WTC11 (cell line): ENCODE measurements at places on chromosomes 1 and 21.

DNA sequence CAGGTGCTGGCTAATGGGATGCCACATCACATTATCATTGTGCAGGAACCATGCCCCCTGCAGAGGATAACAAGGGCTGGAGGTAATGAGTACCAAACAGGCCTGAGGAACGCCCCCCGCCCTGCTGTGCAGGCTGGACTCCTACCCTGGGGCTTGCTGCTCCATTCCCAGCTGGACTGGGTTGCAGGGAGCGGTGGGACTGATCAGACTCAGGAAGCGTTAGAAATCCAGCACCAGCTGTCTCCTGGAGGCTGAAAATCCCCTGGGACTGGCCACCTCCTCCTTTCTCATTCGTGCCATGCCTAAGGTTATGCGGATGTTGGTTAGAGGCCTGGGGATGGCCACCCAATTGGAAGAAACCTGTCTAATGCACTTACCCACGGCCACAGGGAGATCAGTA, 36.9 kb upstream of the POU3F1 start:
- H3K27me3 ChIP-seq: no peaks in the 10 kb centered on the region
- H3K4me3 ChIP-seq: no peak overlapping the region
- peaks cover 41% of the 10 kb centered on the region for H3K4me1 ChIP-seq
- no peaks in the 10 kb centered on the region for H3K36me3 ChIP-seq
- H3K27ac ChIP-seq: no peak overlapping the region
- peak; percentile 39 for DNase-seq

DNA sequence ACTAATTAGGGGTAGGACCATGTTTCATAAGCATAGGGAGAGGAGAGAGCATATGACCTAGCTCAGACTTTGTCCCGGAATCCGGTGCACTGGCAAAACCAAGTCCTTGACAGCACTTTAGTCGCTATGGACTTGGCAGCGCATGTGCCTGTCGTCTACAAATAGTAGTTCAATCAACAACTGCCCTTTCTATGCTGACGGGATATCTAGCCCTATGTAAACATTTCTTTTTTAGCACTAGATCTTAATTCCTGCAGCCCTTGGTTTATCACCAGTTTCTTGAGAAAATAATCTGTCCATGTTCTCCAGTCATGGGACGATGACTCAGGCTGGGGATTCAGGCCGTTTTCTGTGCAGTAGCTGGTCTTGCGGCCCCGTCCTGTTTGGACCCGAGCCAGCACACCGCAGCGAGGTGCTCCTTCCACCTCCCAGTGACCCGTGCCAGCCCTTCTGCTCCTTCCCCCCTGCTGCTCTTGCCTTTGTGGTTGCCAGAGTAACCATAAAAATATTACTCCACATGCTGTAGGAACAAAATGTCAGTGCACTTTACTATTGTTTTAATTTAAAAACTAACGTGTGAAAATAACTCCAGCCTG, 8.6 kb upstream of the MT1HL1 start:
- no peak overlapping the region for H3K27ac ChIP-seq
- no peaks in the 10 kb centered on the region for H3K36me3 ChIP-seq
- DNase-seq: no peak
- H3K4me1 ChIP-seq: peaks cover 62% of the 10 kb centered on the region

DNA sequence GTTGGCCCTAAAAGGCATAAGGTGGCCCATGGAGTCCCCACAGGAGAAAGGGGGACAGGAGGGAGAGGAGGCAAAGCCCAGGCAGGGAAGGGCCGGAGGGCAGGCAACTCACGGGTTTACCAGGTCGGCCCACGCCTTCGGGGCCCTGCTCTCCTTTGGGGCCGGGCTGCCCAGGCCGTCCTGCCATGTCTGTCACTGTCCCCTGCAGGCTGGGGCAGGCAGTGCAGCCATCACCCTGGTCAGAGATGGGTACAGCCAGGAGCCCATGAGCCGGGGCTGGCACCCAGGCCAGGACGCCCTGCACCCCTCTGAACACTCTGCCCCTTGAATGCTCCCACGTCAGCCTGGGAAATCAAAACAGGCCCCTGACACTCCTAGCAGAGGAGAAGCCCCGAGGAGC, 19.8 kb downstream of the COL16A1 start:
- H3K36me3 ChIP-seq: no peaks in the 10 kb centered on the region
- H3K27me3 ChIP-seq: no peaks in the 10 kb centered on the region; the same call in 1 of the 2 replicates
- H3K27ac ChIP-seq: no peak overlapping the region
- H3K4me3 ChIP-seq: no peak overlapping the region

GRCh38 chr1:18947570-18947969, 8.9 kb downstream of the IFFO2 start:
- no peaks in the 10 kb centered on the region for H3K27me3 ChIP-seq
- peaks cover 39% of the 10 kb centered on the region for H3K4me1 ChIP-seq
- no peaks in the 10 kb centered on the region for H3K36me3 ChIP-seq
- no peak overlapping the region for H3K27ac ChIP-seq
